ENCODE measurements at places on chromosomes 4 and X.
A peak's percentile ranks its signal among the peaks of the same experiment; 100 is the strongest.

DNA sequence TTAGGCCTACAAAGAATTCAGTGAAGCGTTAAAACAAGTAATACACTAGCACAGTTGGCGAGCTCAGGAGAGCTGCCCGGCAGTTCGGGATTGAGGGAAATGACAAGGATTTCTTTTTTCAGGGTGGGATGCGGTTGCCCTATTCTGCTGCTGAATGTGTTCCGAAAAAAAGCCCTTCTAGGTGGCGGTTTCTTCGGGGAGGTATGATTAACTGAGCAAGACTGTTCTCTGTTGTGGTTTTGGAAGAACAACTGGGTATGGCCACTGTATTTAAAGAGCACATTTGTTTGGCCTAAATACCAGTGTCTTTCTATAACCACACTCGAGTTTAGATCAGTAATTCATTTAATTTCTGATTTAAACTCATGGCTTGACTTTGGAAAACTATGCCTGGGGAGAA, 459.7 kb upstream of the FAT1 start:
- DNase-seq, result no peak
- H3K27me3 ChIP-seq, result no peaks in the 10 kb centered on the region
- no peaks in the 10 kb centered on the region for H3K4me1 ChIP-seq

- no peaks in the 10 kb centered on the region for H3K27me3 ChIP-seq
- H3K36me3 ChIP-seq, result no peaks in the 10 kb centered on the region
- H3K27ac ChIP-seq, result no peak overlapping the region
- DNase-seq, result no peak
Measured at GRCh38 chr4:77451530-77451929, 154.1 kb upstream of the CXCL13 start.

- H3K27me3 ChIP-seq, result no peaks in the 10 kb centered on the region
- no peak overlapping the region for H3K4me3 ChIP-seq
- no peak for DNase-seq
- H3K36me3 ChIP-seq, result peaks cover 28% of the 10 kb centered on the region
- H3K27ac ChIP-seq, result peak overlapping the region; percentile 91
Measured at GRCh38 chr4:169640261-169640870, 20.0 kb downstream of the CLCN3 start.

DNA sequence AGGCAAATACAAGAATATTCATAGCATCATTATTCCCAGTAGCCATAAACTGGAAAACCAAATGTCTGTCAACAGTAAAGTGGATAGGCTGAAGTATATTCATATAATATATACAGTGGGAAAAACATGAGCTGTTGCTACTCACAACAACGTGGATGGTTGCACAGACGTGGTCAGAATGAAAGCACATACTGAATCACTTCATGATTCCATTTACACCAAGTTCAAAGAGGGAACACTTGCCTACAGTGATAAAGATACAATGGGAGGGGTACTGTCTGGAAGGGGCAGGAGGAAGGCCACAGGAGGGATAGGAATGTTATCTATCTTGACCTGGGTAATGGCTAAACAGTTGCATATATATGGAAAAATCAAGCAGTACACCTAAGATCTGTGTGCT, 25.3 kb downstream of the APBB2 start:
- peaks cover 18% of the 10 kb centered on the region for H3K4me1 ChIP-seq
- H3K27me3 ChIP-seq, result no peaks in the 10 kb centered on the region
- H3K36me3 ChIP-seq, result no peaks in the 10 kb centered on the region
- H3K4me3 ChIP-seq, result no peak overlapping the region

DNA sequence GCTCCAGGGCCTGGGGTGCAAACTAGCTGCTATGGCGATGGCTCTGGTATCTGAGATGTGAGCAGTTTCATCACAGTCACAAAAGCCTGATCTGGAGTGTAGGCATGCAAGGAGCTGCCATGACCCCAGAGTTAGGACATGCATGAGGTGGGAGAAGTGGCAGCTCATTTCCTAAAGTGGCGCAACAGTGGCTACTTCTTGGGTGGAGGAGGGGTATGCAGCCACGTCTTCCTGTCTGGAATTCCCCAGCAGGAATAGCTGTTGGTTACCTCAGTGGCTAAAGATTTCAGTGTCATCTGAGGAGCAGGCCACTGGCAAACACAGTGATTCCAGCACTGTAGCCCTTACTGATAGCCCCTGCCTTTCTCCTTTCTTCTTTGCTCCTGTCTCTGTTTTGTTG, 1382.5 kb downstream of the C4orf33 start:
- no peak overlapping the region for H3K27ac ChIP-seq
- H3K4me3 ChIP-seq, result no peak overlapping the region
- H3K27me3 ChIP-seq, result no peaks in the 10 kb centered on the region
- H3K36me3 ChIP-seq, result no peaks in the 10 kb centered on the region
- no peaks in the 10 kb centered on the region for H3K4me1 ChIP-seq
- DNase-seq, result no peak

DNA sequence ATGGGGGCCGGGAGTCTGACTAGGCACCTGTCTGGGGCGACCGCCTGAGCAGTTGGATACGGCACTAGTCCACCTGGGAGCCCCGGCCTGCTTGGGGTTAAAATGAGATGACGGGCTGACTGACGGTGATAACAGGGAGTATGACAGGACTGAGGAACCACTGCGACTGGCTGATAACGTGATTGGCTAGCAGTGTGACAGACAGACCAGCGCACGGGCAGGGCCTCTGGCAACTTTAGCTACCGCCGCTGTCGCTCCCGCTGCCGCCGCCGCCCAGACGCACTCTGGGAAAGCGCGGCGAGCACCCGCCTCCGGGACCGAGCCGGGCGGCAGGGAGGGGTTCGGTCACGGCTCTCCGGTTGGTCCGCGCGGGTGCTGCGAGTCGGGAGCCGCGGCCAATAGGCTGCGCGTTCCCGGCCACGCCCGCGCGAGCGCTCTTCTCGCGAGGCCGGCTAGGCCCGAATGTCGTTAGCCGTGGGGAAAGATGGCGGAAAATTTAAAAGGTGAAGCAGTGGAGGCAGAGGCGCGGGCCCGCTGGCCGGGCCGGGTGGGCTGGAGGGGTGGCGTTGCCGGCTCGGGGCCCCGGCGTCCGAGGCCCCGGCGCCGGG, at the start of gene SUV39H1:
TSS of gene SUV39H1 (plus strand) at position 434 of the 608 bp plus-strand sequence. CDS start at position 485, 51 bp downstream.
- peak within 1 kb of the TSS; percentile 60 for H3K4me3 ChIP-seq
- H3K36me3 ChIP-seq, result no peaks in the 10 kb centered on the region
- peak within 1 kb of the TSS; percentile 58 for H3K27ac ChIP-seq
- H3K4me1 ChIP-seq, result peaks cover 18% of the 10 kb centered on the region
- H3K27me3 ChIP-seq, result peaks cover 10% of the 10 kb centered on the region
- peak; percentile 93 for DNase-seq

- H3K27me3 ChIP-seq, result no peaks in the 10 kb centered on the region
- no peak for DNase-seq
- H3K36me3 ChIP-seq, result no peaks in the 10 kb centered on the region
Measured at GRCh38 chrX:9807355-9808182, 21.3 kb downstream of the SHROOM2 start.

DNA sequence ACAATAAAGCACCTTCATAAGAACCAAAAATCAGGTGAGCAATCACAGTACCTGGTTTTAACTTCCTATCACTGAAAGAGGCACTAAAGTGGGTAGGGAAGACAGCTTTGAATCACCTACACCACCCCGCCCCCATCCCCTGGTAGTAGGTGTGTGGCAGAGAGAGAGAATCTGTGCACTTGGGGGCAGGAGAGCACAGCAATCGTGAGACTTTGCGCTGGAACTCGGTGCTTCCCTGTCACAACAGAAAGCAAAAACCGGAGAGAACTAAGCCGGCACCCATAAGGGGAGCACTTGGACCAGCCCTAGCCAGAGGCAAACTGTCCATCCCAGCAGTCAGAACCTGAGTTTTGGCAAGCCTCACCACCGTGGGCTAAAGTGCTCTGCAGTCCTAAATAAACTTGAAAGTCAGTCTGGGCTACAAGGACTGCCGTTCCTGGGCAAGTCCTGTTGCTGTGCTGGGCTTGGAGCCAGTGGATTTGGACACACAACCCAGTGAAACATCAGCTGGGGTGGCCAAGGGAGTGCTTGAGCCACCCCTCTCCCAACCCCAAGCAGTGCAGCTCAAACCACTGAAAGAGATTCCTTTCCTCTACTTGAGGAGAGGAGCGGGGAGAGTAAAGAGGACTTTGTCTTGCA, 32.1 kb downstream of the NDUFB11 start:
- no peaks in the 10 kb centered on the region for H3K4me1 ChIP-seq
- no peaks in the 10 kb centered on the region for H3K36me3 ChIP-seq
- no peak for DNase-seq
- H3K4me3 ChIP-seq, result no peak overlapping the region
- H3K27me3 ChIP-seq, result no peaks in the 10 kb centered on the region
- H3K27ac ChIP-seq, result no peak overlapping the region

DNA sequence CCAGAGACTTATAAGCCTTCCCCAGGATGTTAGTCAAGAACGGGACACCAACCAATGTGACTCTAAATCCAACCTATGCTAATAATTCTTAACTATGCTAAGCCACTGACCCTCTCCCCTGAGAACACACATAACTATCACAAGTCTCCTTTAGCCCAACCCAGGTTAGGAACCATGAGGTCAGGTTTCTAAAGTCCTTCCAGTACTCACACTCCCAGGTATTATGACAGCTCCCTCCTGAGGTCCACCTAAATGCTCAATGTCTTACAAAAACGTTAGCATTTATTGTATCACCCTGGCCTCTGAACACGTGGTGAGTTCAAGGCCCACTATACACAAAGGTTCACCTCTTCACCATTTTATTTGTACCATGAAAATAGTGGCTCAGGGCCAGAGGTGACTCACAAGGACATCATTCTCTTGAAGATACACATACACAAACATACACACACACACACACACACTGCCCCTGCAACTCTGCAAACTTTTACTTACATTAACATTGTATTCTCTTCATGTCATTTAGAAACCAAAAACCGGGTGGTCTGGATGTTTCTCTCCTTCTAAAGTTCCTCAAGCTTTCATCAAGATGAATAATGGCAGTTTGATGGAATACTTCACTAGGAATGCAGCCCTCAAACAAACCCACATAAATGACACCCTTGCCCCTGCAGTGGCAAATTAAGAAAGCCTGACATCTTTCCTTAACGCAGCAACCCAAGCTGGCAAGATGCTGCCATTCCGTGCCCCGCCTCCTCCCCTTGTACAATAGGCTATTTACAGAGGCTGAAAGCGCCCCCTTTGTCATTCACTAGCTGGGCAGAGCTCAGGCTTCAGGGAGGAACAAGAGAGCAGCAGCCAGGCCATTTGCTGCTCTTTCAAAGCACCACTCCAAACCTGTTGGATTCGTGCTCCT, 17.7 kb downstream of the ACSL1 start:
- peaks cover 36% of the 10 kb centered on the region for H3K4me1 ChIP-seq
- no peaks in the 10 kb centered on the region for H3K27me3 ChIP-seq
- no peaks in the 10 kb centered on the region for H3K36me3 ChIP-seq
- no peak for DNase-seq
- H3K27ac ChIP-seq, result no peak overlapping the region
- no peak overlapping the region for H3K4me3 ChIP-seq

GRCh38 chrX:72110051-72110875, 21.5 kb downstream of the RTL5 start:
- no peak for DNase-seq
- H3K36me3 ChIP-seq, result no peaks in the 10 kb centered on the region
- no peak overlapping the region for H3K27ac ChIP-seq
- H3K4me1 ChIP-seq, result no peaks in the 10 kb centered on the region
- no peak overlapping the region for H3K4me3 ChIP-seq
- no peaks in the 10 kb centered on the region for H3K27me3 ChIP-seq

DNA sequence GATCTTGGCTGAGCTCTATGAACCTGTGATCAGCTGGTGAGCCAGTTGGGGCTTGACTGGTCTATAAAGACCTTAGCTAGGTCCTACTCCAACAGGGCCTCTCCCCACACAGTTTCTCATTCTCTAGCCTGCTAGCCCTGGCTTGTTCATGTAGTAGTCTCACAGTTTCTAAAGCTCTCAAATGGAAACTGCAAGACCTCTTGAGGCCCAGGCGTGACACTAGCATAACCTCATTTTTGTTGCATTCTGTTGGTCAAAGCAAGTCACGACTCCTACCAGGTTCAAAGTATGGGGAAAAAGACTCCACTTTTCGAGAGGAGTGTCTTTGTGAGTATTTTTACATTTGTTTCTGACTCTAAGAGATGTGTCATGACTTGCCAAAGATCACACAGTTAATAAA, 50.9 kb downstream of the CEP44 start:
- no peaks in the 10 kb centered on the region for H3K36me3 ChIP-seq
- no peak overlapping the region for H3K27ac ChIP-seq
- no peaks in the 10 kb centered on the region for H3K4me1 ChIP-seq
- H3K27me3 ChIP-seq, result no peaks in the 10 kb centered on the region
- no peak overlapping the region for H3K4me3 ChIP-seq
- DNase-seq, result no peak

DNA sequence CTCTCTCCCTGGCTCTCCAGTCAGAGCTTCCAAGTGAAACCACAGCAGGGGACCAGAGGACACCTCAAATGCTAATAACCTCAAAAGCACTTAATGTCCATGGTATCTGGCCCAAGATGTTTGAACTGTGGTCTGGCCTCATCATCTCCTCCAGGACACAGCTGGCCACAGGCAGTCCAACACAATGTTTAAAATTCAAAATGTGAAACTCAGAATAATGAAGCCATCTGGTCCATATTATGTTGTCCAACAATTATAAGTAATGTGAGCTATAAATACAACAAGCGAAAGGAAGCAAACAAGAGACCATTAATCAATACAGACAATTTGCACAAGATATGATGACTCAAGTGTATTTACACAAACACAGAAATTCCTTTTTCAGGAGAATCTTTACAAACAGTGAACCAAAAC, 90.7 kb upstream of the S100G start:
- H3K27ac ChIP-seq, result no peak overlapping the region
- H3K4me3 ChIP-seq, result no peak overlapping the region
- H3K36me3 ChIP-seq, result no peaks in the 10 kb centered on the region
- no peaks in the 10 kb centered on the region for H3K27me3 ChIP-seq
- no peak for DNase-seq

GRCh38 chrX:124274438-124275181, 57.9 kb upstream of the TEX13D start:
- H3K27me3 ChIP-seq, result peaks cover 5% of the 10 kb centered on the region
- no peaks in the 10 kb centered on the region for H3K36me3 ChIP-seq
- no peaks in the 10 kb centered on the region for H3K4me1 ChIP-seq
- no peak overlapping the region for H3K27ac ChIP-seq
- no peak overlapping the region for H3K4me3 ChIP-seq

DNA sequence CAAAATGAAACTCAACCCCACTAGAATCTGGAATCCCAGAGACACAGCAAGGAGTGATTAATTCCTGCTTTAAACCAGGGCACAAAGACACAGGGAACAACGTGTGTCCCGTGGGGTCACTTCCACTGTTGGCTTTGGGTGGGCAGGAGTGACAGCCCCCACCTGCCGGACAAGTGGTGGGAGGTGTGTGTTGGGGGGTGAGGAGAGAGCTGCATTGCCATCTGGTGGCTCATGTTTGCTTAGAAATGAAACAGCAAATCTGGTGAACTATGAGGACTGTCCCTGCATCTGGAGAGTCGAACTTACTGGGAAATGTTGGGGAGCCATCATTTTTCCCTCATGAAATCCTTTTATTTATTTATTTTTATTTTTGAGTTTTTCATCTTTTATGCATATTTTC, 75.9 kb upstream of the AFAP1 start:
- H3K27ac ChIP-seq, result no peak overlapping the region
- no peaks in the 10 kb centered on the region for H3K36me3 ChIP-seq
- peaks cover 24% of the 10 kb centered on the region for H3K27me3 ChIP-seq
- H3K4me1 ChIP-seq, result peaks cover 29% of the 10 kb centered on the region

- no peak overlapping the region for H3K4me3 ChIP-seq
- H3K27me3 ChIP-seq, result no peaks in the 10 kb centered on the region
- H3K4me1 ChIP-seq, result no peaks in the 10 kb centered on the region
- no peaks in the 10 kb centered on the region for H3K36me3 ChIP-seq
- DNase-seq, result no peak
Measured at GRCh38 chr4:36026348-36026880, 217.9 kb downstream of the ARAP2 start.
